RPMI7951 (cell line): ENCODE measurements at places on chromosomes 11 and 22. TPM values are rescaled to one million over a fixed set of nuclear protein-coding genes. Genes with fewer than 3 reads are reported as not detected.

GRCh38 chr11:84887055-84887629 lies 740.0 kb downstream of the DLG2 start:
- DNase-seq = peak; percentile 10

GRCh38 chr11:26014456-26015115 lies 317.3 kb upstream of the ANO3 start:
- no peak for DNase-seq

DNA sequence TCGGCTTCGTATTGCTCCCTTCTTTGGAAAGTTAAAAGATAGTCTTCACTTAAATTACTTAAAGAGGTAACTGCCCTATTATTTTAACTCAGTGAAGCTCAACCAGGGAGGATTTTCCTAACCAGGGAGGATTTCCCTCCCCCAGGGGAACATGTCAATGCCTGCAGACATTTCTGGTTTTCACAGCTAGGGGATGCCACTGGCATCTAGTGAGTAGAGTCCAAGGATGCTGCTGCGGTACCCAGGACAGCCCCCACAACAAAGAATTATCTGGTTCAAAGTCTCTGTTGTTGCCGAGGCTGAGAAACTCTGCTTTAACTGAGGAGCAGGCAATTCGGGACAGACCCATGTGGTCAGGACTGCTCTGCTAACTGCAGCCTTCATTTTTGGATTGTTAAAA lies 82.2 kb downstream of the DEPDC5 start:
- no peak for DNase-seq

DNA sequence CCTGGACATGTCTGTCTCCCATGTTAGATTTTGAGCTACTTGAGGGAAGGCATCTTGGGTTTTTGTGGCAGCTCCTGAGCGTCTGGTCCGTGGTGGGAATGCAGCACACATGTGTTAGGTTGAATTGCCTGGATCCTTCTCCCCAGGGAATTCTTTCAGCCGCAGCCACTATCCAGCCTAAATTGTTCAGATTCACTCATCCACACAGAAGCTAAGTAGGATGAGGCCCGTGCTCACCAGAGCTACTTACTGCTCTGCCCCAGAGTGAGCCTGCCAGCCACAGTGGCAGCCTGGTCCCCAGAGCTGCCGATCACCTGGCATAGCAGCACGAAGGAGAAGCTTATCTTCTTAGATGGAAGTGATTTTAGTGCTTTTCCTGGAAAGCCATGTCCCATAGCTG lies 34.4 kb upstream of the SORL1-AS1 start:
- no peak for DNase-seq

DNA sequence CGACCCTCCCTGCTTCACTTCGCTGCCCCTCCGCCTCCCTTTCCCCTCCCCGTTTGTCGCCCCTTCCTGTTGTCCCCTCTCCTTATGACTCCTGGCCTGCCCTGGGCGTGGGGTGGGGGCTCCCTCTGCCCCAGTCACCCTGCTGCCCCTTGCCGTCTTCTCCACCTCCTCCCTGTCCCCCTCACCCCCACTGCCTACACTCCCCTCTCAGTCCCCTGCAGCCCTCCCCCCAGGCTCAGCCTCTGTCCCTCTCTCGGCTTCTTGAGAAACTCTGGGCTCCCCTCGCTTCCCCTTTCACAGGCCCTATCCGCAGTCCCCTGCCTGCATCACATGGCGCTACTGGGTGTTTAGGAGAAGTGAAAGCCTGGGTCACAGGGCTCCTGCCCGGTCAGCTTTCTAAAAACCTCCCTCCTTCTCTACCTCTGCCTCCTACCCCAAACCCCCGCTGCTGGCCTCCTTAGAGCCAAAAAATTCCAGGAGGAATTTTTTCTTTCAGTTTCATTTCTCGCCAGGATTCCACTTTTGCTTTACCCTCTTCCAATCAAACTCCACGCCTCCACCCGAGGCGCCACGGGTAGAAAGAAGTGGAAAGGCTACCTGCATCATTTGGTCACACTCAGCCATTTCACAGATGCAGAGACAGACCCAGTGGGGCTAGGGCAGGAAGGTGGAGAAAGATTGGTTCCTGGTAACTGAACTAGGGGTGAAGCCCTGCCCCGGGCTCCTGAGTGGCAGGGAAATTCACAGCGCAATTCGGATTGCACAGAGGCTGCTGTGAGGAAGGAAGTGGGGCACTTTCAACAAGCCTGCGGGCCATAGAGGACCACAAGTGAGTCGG lies at the start of gene SLC15A3:
Gene SLC15A3 (minus strand): TSS at position 273 of the 838 bp plus-strand sequence. CDS start 625 bp downstream, outside the sequence.
- DNase-seq = peak; percentile 60

DNA sequence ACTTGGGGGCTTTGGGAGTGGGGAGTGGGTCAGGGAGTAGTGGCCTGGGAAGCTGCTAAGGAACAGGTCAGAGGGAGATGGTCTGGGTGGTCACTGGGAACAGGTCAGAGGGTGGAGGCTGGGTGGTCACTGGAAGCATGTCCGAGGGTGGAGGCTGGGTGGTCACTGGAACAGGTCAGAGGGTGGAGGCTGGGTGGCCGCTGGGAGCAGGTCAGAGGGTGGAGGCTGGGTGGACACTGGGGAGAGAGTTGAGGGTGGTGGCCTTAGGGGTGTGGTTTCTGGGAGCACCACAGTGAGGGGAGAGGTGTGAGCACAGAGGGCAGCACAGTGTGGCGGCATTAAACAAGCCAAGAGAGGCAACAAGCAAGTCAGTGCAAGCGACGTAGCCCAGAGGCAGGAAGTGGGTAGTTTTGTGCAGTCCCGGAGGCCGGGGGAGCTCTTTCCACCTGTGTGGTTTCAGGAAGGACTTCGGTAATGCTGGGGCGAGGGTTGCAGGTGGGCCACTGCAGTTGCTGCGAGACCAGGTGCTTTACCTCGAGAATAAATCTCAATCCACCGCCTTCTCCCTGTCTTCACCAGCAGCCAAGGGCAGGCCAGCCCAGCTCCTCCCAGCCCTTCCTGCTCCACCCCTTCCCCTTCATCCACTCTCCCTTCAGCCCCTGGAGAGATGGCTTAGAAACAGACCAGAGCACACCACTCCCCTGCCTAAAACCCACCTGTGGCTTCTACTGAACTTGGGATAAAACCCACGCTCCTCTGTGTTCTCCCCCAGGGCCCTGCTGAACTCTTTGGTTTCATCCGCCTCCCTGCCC lies 3.2 kb upstream of the CACNA1I start:
- DNase-seq = no peak

- no peak for DNase-seq
Measured at GRCh38 chr11:119266063-119266462, 50.9 kb downstream of the MCAM start.

DNA sequence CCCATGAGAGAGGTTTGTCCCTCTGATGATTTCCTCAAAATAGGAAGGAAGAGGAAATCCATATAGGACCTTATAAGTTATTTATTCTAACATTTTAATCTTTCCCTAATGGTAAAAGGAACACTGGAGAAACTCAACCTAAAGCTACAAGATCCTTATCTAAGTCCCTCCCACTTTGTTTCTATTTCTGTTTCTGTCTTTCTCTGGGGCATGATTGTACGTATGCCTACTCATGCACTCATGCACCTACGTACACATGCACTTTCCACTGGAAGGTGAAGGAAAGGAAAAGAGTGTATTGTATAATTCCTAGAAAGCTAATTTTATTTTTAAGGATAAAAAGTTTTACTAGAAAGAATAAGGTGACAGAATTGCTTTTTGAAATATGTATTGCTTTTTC lies 125.0 kb downstream of the RAB38 start:
- DNase-seq = no peak

GRCh38 chr11:129739339-129739738 lies 76.3 kb upstream of the TMEM45B start:
- DNase-seq = no peak

GRCh38 chr11:119404872-119405271 lies 18.1 kb downstream of the THY1 start:
- DNase-seq = no peak

Gene GATD1
- 19.8 and 23.5 TPM in 2 replicates for total RNA-seq

Gene SCN3B
- not detected in 2 replicates for total RNA-seq

DNA sequence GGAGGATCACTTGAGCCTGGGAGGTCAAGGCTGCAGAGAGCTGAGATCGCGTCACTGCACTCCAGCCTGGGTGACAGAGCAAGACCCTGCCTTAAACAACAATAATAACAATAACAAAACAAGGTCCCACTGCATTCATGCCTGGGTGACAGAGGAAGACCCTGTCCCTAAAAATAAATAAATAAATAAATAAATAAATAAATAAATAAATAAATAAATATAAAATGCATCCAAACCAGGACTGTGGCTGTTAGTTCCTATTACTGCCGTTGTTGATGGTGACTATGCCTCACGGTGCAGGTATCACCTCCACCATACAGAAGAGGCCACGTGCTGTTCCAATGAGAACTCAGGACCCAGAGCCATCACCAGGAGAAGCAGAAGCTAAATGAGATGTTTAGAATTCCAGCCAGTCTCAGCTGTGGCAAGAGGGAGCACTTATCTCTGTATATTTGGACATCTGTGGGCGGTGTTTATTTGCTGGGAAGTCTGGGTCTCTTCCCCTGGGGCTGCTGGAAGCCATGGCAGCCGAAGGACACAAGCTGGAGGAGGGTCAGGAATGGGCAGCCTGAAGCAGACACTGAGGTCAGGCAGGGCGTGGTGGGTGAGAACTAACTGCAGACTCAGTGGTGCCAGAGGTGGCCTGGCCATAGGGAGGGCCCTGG lies 21.6 kb downstream of the C11orf86 start:
- peak; percentile 65 for DNase-seq

Gene ABCG4
- total RNA-seq = 0.20 and 0.24 TPM in 2 replicates

GRCh38 chr11:63813563-63814382 lies 517 bp downstream of the SPINDOC start:
- DNase-seq = peak; percentile 65

DNA sequence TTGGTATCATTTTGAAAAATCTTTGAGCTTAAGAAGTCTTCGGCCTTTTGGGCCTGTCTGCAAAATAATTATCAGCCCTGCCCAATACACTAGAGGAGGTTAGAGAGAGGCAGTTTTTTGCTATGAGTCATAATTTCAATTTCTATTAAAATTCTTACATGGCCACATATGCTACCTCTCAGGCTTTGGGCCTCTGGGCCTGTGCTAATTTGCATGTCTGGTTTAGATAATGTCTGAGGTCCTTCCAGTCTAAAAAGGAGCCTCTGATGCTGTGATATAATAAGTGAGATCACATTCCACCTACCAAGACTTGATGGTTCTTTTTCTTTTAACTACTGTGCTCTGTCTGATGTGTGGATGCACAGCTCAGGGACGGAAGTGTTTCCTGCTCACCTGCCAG lies 70.8 kb downstream of the KCNJ1 start:
- peak; percentile 77 for DNase-seq

DNA sequence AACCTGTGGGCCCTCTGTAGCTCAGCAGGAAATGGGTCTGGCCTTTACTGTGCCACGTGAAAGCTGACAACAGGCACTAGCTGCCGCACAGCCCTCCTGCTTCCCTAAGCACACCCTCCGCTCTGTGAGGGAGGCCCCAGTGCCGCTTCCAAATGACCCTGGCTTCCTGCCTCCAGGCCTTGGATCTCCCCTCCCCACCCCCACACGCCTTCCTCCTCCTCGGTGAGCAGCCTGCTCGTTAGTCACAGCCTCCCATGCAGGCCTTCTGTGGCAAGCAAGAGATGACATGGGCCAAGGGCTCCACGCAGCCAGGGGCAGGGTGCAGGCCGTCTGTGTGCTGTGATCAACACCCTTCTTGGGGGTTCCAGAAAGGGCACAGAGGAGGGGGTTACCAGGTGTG lies 15.3 kb upstream of the RASL10A start:
- peak; percentile 39 for DNase-seq

GRCh38 chr22:36831206-36831605 lies 14.4 kb upstream of the PVALB start:
- DNase-seq = no peak

DNA sequence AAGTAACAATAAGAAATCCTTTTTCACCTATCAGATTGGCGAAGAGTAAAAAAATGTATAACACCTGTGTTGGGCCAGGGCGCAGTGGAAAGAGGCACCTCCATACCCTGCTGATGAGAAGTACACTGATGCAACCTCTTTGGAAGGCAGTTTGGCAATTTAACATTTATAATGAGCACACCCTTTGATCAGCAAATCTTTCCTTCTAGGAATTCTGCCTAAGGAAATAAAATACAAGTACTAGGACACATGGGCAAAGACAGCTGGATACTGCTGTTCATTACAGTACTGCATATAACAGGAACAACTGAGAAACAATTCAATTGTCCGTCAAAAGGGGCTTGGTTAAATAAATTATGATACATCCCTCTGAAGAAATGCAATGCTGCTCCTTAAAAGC lies 110.1 kb downstream of the RPL27A start:
- DNase-seq = no peak

DNA sequence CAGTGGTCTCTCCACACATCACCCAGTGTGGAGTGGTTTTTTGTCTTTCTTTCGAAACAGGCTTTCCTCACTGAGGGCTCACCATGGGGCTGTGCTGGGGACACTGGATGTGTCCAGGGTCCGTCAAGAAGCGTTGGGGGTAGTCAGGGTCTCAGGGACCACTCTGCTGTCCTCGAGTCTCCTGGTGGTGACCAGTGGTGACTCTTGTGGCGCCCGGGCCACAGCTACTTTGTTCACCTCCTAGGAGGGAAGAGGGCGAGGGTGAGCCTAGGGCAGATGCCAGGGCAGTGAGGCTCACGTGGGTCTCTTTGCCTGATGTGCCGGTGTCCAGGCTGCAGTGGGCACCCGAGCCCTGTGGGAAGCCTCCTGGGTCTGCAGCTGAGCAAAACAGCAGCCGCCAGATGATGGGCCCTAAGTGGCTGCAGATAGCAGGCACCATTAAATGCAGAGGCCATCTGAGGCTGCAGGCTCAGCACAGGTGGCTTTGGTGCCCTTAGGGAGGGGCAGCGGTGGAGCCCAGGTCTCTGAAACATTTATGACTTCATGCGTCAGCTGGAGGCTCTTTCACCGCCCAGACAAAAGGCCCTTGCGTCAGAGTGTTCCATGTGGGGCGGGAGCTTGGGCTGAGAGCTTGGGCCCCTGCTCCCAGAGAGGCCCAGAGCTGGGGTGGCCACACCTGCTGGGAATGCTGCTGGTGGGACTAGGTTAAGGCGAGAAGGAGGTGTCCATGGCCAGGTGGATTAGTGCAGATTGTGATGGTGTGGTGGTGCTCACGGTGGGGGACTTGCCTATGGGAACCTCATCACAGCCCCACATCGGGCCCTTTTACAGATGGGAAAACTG lies 29.5 kb downstream of the KCNQ1 start:
- no peak for DNase-seq

Gene MIOX
- 0.12 TPM in 1 of 2 replicates, not detected in the other for total RNA-seq

Gene SHISAL1
- total RNA-seq = 1.6 and 2.1 TPM in 2 replicates

Gene C11orf98
- 69.0 and 73.3 TPM in 2 replicates for total RNA-seq

- DNase-seq = peak; percentile 48
Measured at GRCh38 chr11:118918686-118919280, 6.9 kb downstream of the BCL9L start.

- DNase-seq = no peak
Measured at GRCh38 chr11:70504246-70505020, 106.1 kb downstream of the CTTN start.
